ENCODE measurements at places on chromosomes 6 and 20.

GRCh38 chr20:49384437-49385434 is 97.7 kb downstream of the KCNB1 start:
- no peak for DNase-seq

GRCh38 chr6:24140591-24140990 is 14.6 kb downstream of the NRSN1 start:
- no peak for DNase-seq

GRCh38 chr20:55684578-55684977 is 320.7 kb downstream of the CBLN4 start:
- no peak for DNase-seq

GRCh38 chr6:135004399-135004798 is 50.2 kb downstream of the HBS1L start:
- DNase-seq = no peak

DNA sequence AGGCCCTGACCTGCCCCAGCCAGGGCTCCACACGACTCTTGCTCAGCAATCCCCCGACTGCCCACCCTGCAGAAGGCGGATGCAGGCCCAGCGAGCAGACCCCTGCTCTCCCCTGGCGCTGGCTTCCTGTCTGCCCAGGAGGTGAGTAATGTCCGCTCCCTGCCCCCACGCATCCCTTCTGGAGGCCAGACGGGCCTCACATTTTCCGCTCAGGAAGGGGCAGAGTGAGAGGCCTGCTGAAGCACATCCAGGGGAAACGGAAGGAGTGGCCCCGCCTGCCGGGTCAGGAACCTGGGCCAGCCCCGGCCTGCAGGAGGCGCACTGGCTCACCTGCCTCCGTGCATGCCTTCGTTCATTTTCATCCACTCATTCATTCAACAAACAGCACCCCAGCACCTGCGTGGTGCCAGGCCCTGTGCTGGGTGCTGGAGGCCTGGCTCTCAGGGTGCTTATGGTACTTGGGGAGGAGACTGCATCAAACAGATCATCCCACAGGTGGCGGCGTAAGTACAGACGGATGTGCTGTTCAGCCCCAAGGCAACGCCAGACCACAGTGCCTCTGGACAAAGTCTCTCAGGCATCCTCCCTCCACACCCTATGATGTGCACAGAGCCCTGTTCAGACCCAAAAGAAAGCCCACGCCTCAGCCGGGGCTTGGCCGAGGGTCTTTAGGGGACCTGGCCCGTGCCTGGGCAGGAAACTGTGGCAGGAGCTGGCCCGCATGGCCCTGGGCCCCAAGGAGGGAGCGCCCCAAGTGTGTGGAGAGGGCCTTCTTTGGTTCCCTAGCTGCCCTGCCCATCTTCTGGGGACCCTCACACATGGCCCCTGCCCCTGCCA is 112.1 kb downstream of the ASXL1 start:
- DNase-seq = no peak

DNA sequence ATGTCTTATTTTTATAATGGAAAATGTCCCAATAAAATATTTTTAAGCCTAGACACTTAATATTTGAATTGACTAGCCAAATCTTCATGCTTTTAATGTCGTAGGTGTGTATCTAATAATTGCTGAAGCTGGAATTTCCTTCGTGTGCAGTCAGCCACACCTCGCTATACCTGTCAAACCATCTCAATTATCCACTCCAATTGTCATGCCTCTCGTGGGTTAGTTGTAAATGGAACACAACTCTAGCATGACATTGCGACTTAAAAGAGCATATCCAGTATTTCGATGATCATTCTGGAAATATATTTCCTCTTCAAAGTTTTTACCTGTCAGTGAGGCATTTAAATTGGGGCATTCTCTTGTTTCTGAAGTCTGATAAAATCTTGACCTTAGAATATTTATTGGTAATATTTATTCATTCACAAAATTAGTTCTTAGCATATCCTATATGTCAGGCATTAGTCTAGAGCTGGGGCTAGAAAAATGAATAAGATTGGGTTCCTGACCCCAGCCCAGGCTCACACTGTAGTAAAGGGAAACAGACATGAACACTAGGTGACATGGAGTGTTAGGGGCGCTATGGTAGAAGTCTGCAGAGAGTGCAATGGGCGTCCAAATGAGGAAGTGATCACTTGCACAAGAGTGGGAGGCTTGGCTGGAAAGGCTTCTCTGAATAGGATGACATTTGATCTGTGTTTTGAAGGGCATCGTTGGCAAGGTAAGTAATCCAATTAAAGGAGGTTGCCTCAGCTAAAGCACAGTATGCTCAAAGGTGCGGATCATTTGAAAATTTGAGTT is 11.0 kb upstream of the CFAP206 start:
- DNase-seq = no peak

DNA sequence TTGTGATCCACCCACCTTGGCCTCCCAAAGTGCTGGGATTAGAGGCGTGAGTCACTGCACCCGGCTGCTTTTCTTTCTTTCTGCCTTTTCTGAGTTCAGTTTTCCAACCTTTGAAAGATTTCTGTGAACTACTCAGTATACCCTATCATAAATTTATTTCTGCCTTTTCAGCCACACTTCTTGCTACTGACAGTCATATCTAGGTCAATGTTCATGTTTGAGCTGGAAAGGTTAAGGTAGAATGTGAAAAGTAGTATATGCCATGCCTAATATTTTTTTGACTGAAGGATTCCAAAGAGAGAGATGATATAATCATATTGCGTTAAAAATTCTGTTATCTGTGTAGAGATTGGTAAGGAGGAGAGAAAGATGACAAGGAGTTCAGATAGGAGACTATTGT is 25.9 kb upstream of the CEP162 start:
- DNase-seq = no peak

DNA sequence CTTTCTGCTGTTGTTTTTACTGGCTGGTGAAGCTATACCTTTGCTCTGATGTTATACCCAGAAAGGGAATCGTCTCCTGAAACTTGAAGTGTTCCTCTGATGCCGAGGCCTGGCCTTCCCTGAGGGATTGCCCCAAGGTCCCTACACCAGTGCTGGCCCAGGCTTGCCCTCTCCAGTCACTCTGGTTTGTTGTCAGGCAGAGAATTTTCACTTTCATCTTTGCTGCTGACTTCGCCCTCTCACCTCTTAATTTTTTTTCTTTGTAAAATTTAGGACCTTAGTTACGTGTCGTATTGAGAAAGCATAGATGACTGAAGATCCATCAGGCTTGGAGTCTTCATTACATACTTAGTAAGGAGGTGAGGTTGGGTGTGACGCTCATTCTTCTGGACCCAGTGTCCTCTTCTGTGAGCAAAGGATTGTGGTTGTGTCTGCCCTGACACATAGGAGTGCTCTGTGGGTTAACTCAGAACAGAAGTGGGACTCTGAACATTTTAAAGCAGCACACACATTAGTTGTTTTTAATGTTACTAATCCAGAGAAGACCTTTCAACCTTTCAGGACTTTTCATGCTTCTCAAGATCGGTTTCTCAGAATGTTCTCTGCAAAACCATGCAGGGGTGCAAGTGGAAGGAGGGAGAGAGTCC is 45.4 kb downstream of the TULP4 start:
- no peak for DNase-seq

DNA sequence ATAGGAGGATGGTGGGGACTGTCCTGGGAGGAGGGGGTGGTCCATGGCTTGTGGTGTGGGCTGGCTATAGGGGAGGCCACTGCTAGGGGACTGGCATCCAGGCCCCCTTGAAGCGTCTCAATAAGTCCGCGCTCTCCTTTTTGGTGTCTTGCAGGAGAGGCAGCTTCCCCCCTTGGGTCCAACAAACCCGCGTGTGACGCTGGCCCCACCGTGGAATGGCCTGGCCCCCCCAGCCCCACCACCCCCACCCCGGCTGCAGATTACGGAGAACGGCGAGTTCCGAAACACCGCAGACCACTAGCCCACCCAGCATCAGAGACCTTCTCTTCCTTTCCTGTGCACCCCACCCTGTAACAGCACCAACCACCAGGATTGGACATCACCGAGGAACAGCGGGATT is 2.8 kb upstream of the ZBTB9 start:
- no peak for DNase-seq

DNA sequence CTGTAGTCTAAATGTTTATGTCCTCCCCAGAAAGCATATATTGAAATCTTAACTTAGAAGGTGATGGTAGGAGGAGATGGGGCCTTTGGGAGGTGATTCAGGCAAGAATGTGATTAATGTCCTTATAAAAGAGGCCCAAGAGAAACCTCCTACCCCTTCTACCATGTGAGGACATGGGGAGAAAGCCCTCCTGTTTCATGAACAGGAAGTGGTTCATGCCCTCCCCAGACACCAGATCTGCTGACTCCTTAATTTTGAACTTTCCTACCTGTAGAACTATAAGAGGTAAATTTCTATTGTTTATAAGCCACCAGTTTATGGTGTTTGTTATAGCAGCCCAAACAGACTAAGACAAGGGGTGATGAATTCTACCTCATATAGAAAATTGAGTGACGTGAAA is 8.7 kb upstream of the ECT2L start:
- DNase-seq = no peak

GRCh38 chr6:60754879-60755278 is 1531.1 kb downstream of the KHDRBS2 start:
- no peak for DNase-seq

GRCh38 chr6:31158863-31159855 is 770 bp downstream of the TCF19 start:
- no peak for DNase-seq

DNA sequence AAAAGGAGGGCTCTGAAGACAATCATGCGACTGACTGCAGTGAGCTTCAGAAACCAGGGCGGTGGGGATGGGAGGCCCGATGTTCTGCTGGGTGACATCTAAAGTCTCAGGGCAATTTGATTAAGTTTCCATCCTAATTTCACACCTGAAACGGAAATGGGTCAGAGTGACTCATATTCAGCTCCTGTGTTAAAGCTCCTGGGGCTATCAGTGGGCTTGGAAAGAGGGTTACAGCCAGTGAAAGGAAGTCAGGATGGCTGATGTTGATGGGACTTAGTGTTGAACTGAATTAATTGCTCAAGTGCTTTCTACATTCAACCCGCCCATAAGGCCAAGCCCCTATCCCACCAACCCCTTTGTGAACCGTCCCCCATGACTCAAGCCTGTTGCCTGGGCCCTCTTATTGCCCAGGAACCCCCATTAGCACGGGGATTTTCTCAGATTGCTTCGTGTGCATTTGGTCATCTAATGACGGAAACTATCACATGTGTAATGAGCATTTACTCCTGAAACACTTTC is 47.1 kb upstream of the TBC1D7 start:
- DNase-seq = no peak

- no peak for DNase-seq
These were observed 15.1 kb upstream of the NOL7 start for GRCh38 chr6:13600036-13600435.

DNA sequence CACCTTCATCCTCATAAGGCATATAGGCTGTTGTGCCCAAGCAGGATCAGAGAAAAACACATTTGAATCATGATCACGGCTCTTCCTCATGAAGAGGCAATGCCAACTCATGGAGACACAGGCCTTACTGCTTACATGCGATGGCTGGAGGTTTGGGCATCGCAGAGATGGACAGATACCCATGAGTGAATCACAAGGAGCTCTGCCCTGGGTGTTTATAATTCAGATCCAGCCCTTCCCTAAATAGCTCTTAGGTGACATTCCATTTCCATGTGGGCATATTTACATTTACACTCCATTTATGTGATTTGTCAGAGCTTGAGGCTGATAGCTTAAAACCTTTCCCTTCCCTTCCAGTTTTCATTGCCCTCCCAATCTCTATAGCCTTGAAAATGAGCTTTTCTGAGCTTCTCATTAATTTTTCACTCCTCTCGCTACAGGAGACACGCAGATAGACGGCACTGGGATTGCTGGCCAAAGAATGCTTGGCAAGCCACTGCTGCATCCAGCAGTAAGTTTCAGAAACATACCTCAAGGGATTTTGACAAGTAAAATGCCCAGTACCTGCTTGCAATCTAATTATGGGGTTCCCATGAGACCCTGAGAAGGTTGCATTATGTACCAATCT is 249.1 kb downstream of the TBC1D7 start:
- DNase-seq = no peak

DNA sequence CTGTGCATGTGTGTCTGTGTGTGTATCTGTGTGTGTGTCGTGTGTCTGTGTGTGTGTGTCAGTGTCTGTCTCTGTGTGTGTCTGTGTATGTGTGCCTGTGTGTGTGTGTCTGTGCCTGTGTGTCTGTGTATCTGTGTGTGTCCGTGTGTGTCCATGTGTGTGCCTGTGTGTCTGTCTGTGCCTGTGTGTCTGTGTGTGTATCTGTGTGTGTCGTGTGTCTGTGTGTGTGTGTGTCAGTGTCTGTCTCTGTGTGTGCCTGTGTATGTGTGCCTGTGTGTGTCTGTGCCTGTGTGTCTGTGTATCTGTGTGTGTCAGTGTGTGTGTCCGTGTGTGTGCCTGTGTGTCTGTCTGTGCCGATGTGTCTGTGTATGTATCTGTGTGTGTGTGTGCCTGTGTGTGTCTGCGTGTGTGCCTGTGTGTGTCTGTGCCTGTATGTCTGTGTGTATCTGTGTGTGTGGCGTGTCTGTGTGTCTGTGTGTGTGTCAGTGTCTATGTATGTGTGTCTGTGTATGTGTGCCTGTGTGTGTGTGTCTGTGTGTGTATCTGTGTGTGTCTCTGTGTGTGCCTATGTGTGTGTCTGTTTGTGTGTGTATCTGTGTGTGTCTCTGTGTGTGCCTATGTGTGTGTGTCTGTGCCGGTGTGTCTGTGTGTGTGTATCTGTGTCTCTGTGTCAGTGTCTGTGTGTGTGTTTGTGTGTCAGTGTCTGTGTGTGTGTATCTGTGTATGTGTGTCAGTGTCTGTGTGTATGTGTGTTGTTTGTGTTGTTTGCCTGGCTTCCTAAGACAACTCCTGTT is 11.6 kb downstream of the SNPH start:
- no peak for DNase-seq

- DNase-seq = no peak
These were observed 49.3 kb upstream of the KIF13A start for GRCh38 chr6:18036781-18037180.

DNA sequence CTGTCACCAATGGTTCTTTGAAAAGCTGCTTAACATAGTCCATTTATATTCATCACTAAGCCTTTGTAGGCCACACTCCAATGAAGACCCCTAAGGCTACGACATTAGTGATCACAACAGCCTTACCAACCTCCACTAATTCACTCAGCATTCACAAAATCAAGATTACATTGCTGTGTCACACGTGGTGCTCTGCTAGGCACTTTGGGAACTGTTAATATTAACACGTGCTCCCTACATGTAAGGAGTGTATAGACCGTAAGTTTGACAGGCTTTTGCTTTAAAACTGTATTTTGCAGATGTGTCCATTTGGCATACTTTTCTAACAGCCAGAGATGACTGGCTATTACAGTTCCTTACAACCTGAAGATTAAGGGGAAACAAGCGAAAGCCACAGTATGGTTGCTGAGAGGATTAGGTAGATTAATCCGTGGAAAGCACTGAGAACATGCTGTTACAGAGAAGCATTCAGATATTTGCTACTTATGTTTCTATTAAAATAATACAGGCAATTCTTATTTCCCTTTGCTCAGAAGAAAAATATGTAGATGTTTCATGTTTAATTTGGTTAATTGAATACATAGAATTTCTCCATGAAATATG is 69.7 kb downstream of the SAMD3 start:
- DNase-seq = no peak

- no peak for DNase-seq
These were observed 76.3 kb downstream of the JARID2 start for GRCh38 chr6:15322184-15322583.

Data from activated gamma-delta T cell (primary cell).